ENCODE measurements at places on chromosomes 13 and 19.

DNA sequence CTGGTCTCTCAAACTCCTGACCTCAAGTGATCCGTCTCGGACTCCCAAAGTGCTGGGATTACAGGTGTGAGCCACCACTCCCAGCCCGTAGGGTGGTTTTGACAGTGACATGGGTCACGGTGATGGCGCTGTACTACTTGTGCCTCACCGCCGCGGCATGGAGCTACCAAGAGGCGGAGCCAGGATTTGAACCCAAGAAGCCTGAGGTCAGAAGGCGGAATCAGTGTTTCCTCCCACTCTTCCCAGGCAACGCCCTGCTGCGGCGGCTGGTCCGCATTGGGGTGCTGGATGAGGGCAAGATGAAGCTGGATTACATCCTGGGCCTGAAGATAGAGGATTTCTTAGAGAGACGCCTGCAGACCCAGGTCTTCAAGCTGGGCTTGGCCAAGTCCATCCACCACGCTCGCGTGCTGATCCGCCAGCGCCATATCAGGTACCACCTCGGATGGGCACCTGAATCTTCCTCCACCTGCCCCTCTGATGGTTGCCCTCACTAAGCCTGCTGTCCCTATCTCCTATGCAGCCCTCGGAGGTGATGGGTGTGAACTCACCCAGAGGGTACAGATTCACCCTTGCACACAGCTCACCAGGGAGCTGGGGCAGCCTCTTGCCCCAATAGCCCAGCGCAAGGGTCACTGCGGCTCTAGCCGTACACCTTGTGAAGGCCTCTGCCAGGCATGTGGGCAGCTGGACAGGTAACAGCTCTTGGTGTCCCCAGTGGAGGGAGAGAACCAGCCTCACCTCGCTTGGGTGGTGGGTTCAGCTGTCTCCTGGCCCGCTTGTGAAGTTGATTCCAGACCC, 5.6 kb downstream of the RPS9 start:
- DNase-seq, result no peak

DNA sequence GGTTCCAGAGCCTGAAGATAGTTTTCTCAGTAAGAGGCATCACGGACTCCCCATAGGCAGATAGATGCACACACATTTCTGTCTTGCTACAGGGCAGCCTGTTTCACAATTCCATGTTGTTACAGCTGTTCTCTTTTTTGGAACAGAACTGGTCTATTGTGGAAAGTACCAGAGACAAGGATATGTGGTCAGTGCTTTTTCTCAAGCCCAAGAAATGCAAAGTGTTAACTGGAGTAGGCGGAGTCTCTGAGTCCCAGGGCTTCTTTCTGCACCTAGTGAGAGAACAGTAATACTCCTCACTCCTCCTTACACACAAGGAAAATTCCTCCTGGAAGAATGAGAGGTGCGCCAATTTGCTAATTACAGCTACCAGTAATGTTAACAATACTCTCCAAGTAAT, 141.6 kb upstream of the ARGLU1 start:
- peak; percentile 16 for DNase-seq

DNA sequence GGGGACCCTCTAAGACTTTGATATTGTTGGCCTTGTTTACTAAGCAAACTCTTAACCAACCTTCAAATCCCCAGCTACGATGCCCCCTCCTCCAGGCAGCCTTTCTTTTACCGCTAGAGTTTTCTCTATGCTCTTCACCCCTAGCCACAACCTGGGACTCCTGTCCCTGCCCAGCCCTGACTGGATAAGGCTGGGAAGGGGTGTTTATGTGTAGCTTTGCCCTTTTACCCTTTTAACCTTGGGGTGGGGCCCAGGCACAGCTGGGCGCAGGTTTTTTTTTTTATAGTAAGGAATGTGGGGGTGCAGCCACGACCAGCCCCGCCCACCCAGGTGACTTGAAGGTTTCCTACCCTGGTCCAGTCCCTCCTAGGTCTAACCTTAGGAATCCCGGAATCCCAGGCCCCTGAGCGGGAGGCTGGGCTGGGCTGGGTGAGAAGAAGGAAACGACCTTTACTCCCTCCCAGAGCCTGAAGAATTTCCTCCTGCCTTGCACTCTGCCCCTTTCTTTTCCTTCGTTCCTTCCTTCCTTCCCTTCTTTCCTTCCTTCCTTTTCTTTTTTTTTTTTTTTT, 12.2 kb downstream of the TJP3 start:
- no peak for DNase-seq

DNA sequence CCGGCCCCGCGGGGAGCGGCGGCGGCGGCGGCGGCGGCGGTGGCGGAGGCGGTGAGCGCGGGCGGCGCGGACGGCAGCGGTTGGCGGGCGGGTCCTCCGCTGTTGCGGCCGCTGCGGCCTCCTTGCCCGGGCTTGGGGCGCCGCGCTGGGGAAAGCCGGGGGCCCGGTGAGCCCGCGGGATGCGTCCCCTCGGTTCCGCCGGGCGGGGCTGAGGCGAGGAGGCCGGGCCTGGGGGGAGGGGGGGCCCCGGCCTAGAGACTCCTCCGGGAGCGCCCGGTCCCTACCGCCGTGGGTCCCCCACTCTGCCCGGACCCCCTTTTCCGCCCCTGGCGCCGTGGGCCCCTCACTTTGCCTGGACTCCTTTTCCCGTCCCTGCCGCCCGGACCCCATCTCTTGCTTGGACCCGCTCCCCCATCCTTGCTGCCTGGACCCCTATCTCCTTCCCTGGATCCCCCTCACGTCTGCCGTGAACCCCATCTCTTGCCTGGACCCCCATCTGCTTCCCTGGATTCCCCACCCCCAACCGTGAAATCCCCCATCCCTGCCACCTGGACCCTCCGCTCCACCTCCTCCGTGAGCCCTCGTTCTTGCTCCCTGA, 28.6 kb upstream of the NDUFS7 start:
- no peak for DNase-seq

- DNase-seq, result peak; percentile 72
Observed at GRCh38 chr13:100573121-100573520, 15.5 kb downstream of the GGACT start.

DNA sequence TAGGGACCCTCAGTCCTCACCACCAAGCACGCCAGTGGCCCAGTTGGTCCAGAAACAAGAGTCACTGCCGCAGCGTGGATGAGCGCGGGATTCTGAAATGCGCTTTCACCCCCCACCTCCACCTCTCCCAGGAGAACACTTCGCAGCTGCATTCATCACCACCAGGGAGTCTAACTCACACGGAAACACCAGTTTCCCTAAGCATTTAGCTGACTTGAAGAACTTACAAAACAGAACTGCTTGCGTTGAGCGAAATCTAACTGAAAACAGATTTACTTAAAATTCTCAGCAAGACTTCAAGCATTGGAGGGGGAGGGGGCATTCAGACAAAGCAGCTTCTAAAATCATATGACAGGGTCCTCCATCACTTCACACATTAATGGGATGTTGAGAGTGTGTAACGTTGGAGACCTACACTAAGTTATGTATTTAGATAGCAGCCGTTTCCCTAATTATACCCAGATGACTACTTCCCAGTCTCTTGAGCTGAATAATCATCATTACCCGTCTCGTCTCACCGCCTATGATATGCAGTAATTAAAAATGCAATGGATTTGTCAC, 258.2 kb upstream of the IRS2 start:
- DNase-seq, result peak; percentile 43

Data from fibroblast of the conjunctiva (primary cell).